ENCODE measurements at places on chromosomes 11 and 22.

DNA sequence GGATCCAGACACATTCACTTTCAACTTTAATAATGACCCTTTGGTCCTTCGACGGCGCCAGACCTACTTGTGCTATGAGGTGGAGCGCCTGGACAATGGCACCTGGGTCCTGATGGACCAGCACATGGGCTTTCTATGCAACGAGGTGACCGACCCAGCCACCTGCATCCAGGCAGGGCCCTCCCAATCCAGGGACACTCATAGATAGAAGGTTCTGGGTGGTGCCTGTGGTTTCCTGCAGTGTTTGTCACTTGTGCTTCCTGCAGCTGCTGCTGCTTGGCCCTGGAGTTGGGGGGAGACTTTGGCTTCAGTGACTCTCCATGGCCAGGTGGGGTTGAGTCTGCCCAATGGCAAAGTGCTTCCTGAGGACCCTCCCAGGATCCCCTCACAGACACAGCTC, 7.3 kb downstream of the APOBEC3B start:
- peak; percentile 35 for DNase-seq

GRCh38 chr11:117557361-117557760, 229.7 kb downstream of the CEP164 start:
- DNase-seq = no peak

DNA sequence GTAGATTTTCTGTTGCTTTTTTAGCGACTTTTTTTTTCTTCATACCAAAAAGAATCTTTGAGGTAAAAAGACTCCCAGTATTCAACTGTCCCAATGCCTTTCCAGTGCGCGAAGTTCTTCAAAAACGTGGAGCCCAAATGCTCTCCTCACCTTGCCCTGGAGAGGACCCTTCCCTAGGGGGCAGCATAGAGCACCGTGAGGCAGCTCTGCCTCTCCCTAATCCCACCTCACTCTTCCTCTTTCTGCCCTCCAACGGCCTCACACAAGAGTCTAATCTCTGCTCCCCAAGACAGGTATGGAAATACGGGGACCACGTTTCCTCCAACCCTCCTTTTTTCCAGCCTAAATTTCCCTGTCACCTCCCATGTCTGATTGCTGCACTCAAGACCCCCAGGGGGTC, 117.5 kb upstream of the ALX4 start:
- no peak for DNase-seq

DNA sequence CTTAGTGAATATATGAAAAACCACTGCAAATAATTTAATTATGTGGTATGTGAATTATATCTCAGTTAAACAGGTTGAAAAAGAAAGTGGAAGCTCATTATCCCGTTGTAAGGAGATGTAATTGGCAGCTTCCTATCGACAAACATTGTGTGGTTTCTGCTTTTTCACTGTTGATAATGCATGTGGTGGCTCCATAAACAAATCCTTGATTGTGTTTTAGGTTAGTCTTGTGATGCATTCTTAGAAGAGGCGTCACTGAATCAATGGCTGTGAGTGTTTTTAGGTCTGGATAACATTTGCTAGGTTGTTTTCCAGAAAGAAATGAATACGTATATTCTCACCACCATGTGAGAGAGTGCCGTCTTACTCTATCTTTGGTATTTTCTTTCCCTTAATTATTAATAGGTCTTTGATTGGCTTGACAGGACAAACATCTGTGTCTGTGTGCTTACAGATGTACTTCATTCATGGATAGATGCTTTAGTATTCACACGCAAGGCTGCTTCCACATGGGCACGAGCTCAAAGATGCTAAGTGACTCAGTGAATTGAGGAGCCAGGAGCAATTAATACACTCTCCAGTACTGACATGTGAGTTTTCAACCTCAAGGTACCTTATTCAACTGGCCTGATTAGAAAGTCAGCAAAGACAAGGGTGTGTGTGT, 166.7 kb downstream of the TBC1D22A start:
- no peak for DNase-seq

GRCh38 chr22:43723816-43724215, 88.3 kb downstream of the EFCAB6 start:
- no peak for DNase-seq

- no peak for DNase-seq
Measured at GRCh38 chr11:120306519-120307242, 18.4 kb upstream of the TLCD5 start.

DNA sequence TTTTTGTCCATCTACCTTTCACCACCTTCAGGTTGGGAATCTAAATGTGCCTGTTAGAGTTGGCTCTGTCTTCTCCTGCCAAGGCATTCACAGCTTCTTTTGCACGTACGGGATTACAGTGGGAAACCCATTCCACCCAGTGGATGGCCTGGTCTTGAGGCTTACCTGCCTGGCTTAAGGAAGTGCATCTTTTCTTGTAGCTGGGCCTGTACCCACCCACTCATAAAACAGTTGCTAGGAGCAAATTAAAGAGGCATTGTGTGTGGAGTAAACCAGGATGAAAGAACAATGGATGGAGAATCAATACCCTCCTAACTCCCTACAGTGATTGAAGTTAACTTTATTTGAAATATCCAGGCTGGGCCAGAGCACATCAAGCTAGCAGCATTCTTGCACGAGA, 71.6 kb downstream of the TEAD1 start:
- DNase-seq = no peak

- no peak for DNase-seq
Measured at GRCh38 chr11:124791626-124792341, 8.4 kb downstream of the MSANTD2 start.

DNA sequence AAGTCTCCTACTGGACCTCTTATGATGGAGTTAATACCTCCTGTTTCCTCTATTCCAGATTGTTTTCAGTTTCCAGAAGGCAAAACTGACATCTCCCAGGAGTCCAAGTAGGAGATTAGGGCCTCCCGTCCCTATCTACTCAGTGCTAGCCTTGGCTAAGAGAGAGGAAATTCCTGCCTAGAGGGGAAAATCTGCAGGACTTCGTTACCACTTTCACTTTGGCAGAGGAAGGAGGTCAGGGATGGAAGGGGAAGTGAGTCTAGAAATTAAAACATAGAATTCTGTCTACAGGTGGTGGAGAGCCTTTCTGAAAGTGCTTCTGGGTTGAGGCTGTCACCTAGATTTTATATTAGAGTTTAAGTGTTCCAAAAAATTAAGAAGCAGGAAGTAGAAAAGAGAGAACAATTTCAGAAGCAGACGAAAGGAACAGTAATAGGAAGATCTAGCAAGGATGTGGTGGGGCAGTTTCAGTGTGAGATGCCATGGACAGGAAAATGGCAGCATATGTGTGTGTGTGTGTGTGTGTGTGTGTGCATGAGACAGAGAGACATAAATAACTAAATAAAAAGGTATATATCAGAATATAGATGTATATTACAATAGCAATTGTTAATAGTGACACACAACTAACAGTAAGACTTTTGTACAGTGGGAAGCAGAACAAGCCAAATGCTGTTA, 2.4 kb upstream of the TRIM68 start:
- peak; percentile 28 for DNase-seq

GRCh38 chr11:27064086-27064485, 23.5 kb downstream of the BBOX1 start:
- no peak for DNase-seq

GRCh38 chr11:133163463-133164419, 368.6 kb downstream of the OPCML start:
- no peak for DNase-seq

All from CD4-positive, alpha-beta T cell treated with Interleukin-17A for 4 hours (primary cell).